ENCODE measurements at places on chromosomes 2 and 18. TPM values are rescaled to one million over a fixed set of nuclear protein-coding genes. Genes with fewer than 3 reads are reported as not detected.

The COA5 gene
- 21.2 TPM for total RNA-seq

The CYP1B1 gene
- total RNA-seq: 827 TPM

The DSC3 gene
- total RNA-seq: under 0.01 TPM

The ABCG8 gene
- total RNA-seq: not detected

The UGT1A8 gene
- total RNA-seq: not detected

The CRYGC gene
- not detected for total RNA-seq

The CCT4 gene
- 116 TPM for total RNA-seq

The RTTN gene
- total RNA-seq: 11.2 TPM

The SPC25 gene
- total RNA-seq: 1.1 TPM

GRCh38 chr2:150595803-150596470 lies 108.5 kb upstream of the RND3 start:
- H3K4me3 ChIP-seq: peak overlapping the region; percentile 16
- H3K27me3 ChIP-seq: no peaks in the 10 kb centered on the region
- H3K27ac ChIP-seq: peak overlapping the region; percentile 87
- peaks cover 45% of the 10 kb centered on the region for H3K4me1 ChIP-seq

DNA sequence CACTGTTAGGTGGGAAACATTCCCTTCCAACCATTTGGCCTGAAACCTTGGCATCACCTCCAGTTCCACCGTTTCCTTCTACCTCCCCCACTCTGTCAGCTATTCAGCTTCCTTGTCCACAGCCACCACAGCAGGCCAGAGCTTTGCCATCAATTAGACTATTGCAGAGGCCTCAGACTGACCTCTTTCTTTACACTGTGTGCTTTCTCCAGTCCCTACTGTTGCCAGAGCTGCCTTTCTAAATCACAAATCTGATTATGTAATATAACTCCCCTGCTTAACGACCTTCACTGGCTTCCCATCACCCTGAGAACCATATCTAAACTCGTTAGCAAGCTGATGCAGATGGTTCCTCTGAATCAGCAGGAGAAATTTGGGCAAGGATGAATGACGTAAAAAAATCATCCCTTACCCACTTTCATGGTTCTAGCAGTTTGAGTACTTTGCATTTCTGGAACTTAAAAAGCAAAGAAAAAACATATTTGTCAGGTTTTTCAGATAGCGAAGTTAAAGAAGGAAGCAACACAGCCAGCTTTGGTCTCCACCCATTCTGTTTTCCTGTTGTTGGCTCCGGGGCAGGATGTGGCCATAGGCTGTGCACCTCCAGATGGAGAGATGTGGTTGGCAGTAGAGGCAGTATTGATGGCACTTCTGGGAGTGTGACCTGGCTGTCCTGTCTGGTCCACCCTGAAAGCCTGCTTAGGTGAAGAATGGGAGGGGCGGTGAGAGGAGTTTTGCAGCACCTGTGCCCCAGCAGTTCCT lies 422.1 kb downstream of the PARD3B start:
- no peak overlapping the region for H3K4me3 ChIP-seq
- no peaks in the 10 kb centered on the region for H3K27me3 ChIP-seq
- H3K36me3 ChIP-seq: no peaks in the 10 kb centered on the region
- no peak for DNase-seq
- no peaks in the 10 kb centered on the region for H3K4me1 ChIP-seq
- no peak overlapping the region for H3K27ac ChIP-seq

DNA sequence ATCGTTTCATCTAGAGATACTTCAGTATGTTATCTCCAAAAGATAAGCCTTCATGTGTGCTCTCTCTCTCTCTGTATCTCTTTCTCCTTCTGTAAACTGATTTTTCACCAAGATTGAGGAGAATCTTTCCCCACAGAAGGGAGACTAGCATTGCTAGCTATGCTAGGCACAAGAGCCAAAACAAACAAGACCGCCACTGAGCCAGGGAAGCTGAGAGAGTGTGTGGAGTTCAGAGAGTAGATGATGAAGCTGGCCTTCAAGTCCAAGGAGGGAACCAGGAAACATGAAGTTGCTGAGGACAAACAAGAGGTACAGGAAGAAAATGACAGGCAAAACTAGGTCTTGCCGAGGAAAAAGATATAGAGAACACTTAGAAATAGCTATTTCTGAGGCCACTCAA lies 23.4 kb downstream of the DAPL1 start:
- peak overlapping the region; percentile 37 for H3K27ac ChIP-seq
- H3K27me3 ChIP-seq: no peaks in the 10 kb centered on the region
- peaks cover 24% of the 10 kb centered on the region for H3K4me1 ChIP-seq
- no peaks in the 10 kb centered on the region for H3K36me3 ChIP-seq
- peak; percentile 88 for DNase-seq
- no peak overlapping the region for H3K4me3 ChIP-seq

DNA sequence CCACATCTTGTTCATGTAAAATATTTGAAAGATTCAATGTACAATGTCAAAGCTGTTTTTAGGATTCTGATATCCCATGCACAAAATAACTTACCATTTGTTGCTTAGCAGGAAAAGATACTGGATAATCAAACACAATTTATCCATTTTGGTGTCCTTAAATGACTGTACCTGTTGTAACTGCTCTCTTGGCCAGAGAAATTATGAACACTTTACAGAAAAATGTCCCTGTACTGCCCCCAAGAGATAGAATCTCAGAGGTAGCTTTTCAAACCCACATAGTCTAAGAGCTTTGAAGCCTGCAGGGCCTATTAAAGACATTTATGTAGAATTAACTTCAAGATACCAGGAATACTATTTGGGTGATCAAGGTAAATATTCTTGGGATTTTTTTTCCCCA lies 12.2 kb upstream of the ME2 start:
- no peak overlapping the region for H3K27ac ChIP-seq
- no peak for DNase-seq
- no peaks in the 10 kb centered on the region for H3K27me3 ChIP-seq
- H3K4me1 ChIP-seq: peaks cover 17% of the 10 kb centered on the region

DNA sequence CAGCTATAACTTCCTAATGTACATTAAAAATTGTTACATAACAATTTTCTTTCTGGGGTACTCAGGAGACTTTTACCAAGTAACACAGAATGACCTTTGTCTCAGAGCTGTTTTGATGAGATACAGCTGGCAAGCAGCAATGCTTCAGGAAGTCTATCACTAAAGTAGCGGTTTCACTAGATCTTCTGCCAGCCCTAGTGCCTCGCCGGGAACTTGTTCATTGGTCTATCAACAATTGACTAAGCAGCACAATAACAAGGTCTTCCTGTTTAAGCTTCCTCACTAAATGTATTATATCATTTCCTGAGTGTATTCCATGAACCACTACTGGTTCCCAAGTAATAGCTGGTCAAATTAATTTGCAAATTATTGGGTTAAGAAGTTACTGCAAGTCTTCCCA lies 69.2 kb downstream of the TRIP12 start:
- peak; percentile 91 for DNase-seq
- H3K36me3 ChIP-seq: peaks cover 10% of the 10 kb centered on the region
- H3K4me1 ChIP-seq: peaks cover 5% of the 10 kb centered on the region

GRCh38 chr2:234771176-234771575 lies 180.6 kb upstream of the SH3BP4 start:
- no peaks in the 10 kb centered on the region for H3K36me3 ChIP-seq
- DNase-seq: no peak
- no peak overlapping the region for H3K27ac ChIP-seq

DNA sequence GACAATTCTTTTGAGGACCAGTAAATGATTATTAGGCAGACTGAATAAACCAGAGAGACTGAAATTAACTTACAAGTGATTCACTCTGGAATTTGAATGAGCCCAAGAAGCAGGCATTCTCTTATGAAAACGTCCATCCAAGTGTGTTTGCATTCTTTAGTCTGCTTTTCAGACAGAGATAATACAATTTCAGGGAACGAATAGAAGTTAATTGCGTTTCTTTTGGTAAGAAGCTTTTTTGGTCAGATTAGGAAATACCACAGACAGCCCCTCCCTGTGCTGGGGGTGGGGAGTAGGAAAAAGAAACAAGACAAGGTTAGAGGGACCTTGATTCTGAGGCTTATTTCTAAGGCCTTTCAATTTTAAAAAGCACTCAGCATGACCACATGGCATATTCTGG lies 874.4 kb downstream of the SUCLG1 start:
- no peaks in the 10 kb centered on the region for H3K4me1 ChIP-seq
- no peak overlapping the region for H3K4me3 ChIP-seq
- H3K27ac ChIP-seq: no peak overlapping the region

DNA sequence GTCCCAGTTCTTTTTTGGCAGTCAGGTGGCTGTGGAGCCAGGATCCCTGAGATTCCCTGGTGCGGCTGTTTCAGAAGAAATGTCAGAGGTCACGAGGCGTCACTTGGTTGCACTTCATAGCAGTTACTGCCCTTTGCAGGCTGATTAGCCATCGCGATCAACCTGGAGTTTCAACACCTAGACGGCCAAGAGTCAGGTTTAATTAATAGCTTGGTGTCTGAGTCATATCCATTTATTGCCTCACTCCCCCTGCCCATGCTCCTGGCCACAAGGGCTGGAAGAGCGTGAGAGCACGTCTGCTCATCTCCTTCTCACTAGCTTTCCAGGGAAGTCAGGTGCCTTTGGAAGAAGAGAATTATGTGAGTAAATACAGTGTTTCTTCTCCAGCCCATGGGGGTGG lies 552.3 kb downstream of the TSN start:
- H3K4me1 ChIP-seq: no peaks in the 10 kb centered on the region
- H3K36me3 ChIP-seq: no peaks in the 10 kb centered on the region
- H3K27ac ChIP-seq: no peak overlapping the region
- no peak for DNase-seq
- no peaks in the 10 kb centered on the region for H3K27me3 ChIP-seq
- H3K4me3 ChIP-seq: no peak overlapping the region

GRCh38 chr18:75159646-75160356 lies 49.1 kb downstream of the PTGR3 start:
- H3K27ac ChIP-seq: no peak overlapping the region
- peak overlapping the region; percentile 49 for H3K4me3 ChIP-seq
- peaks cover 3% of the 10 kb centered on the region for H3K4me1 ChIP-seq
- peaks cover 16% of the 10 kb centered on the region for H3K27me3 ChIP-seq

GRCh38 chr2:142165790-142166189 lies 35.0 kb upstream of the LRP1B start:
- DNase-seq: no peak
- H3K4me1 ChIP-seq: no peaks in the 10 kb centered on the region
- no peaks in the 10 kb centered on the region for H3K36me3 ChIP-seq
- H3K27ac ChIP-seq: no peak overlapping the region
- H3K27me3 ChIP-seq: no peaks in the 10 kb centered on the region
- no peak overlapping the region for H3K4me3 ChIP-seq

GRCh38 chr2:86570059-86570458 lies 6.8 kb upstream of the CHMP3 start:
- H3K4me1 ChIP-seq: no peaks in the 10 kb centered on the region
- H3K4me3 ChIP-seq: no peak overlapping the region
- no peaks in the 10 kb centered on the region for H3K36me3 ChIP-seq
- no peak for DNase-seq

DNA sequence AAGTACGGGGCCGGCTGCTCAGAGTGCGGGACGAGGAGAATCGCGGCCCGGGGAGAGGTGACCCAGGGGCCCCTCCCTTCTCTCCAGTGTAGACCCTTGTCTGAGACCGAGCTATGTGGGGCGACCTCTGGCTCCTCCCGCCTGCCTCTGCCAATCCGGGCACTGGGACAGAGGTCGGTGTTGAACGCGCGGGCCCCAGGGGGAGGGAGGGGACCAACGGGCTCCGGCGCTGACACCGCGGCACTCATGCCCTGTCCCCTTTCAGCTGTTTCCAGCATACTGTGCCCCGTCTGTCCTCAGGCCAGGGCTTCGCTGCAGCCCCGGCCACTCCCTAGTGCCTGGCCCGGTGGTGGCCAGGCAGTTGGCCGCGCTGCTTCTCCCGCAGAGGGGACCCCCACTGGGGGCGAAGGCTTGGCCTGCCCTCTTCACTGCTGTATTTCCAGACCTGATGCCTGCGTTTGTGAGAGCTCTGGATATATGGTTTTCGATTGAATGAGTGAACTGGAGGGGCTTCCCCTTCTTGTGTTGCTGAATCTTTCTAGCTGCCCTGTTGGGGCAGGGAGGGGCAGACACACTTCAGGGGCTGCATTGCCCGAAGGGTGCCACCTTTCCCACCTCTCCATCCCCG lies 809 bp downstream of the DBI start:
- H3K27ac ChIP-seq: peak overlapping the region; percentile 57
- peak overlapping the region; percentile 99 for H3K4me3 ChIP-seq

GRCh38 chr2:190098851-190099250 lies 36.3 kb upstream of the MSTN start:
- no peak overlapping the region for H3K27ac ChIP-seq
- H3K4me1 ChIP-seq: no peaks in the 10 kb centered on the region
- no peak overlapping the region for H3K4me3 ChIP-seq
- no peaks in the 10 kb centered on the region for H3K27me3 ChIP-seq

- H3K4me3 ChIP-seq: peak overlapping the region; percentile 69
- DNase-seq: no peak
- H3K36me3 ChIP-seq: no peaks in the 10 kb centered on the region
Observed at GRCh38 chr2:130728007-130728454, 839 bp upstream of the GPR148 start.

GRCh38 chr2:121095257-121096080 lies 189.5 kb downstream of the TFCP2L1 start:
- H3K4me3 ChIP-seq: no peak overlapping the region
- H3K27me3 ChIP-seq: peaks cover 19% of the 10 kb centered on the region
- H3K36me3 ChIP-seq: no peaks in the 10 kb centered on the region
- DNase-seq: peak; percentile 97
- no peak overlapping the region for H3K27ac ChIP-seq
- no peaks in the 10 kb centered on the region for H3K4me1 ChIP-seq

GRCh38 chr2:118493213-118493612 lies 354.2 kb downstream of the EN1 start:
- no peak overlapping the region for H3K27ac ChIP-seq
- H3K4me1 ChIP-seq: no peaks in the 10 kb centered on the region

- H3K4me3 ChIP-seq: no peak overlapping the region
- H3K27me3 ChIP-seq: no peaks in the 10 kb centered on the region
- DNase-seq: peak; percentile 98
- H3K4me1 ChIP-seq: no peaks in the 10 kb centered on the region
Observed at GRCh38 chr2:73260338-73260984, 23.8 kb downstream of the FBXO41 start.

GRCh38 chr2:67510745-67511144 lies 113.6 kb downstream of the ETAA1 start:
- H3K27ac ChIP-seq: no peak overlapping the region
- H3K4me3 ChIP-seq: no peak overlapping the region
- DNase-seq: no peak
- H3K36me3 ChIP-seq: no peaks in the 10 kb centered on the region
- H3K4me1 ChIP-seq: peaks cover 7% of the 10 kb centered on the region

DNA sequence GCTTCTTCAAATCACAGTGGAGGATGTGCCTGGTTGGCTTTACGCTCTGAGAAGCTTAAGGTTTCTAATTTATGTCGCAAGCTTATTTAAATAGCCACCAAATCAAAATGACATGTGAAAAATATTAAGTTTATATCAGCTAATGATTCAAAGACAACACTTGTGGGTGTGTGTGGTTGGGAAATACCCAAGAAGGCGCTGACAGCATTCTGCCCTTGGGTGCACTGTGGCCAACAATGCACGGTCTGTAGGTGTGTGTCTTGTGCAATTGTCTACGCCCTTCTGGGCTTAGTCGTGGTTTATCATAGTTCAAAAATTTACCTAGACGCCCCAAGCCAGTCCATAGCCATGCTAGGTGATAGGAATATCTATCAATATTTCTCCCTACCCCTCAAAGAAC lies 60.9 kb downstream of the KCTD1 start:
- H3K36me3 ChIP-seq: no peaks in the 10 kb centered on the region
- H3K4me1 ChIP-seq: peaks cover 27% of the 10 kb centered on the region
- H3K4me3 ChIP-seq: no peak overlapping the region
- DNase-seq: no peak
- H3K27me3 ChIP-seq: no peaks in the 10 kb centered on the region

GRCh38 chr18:26133652-26134051 lies at the start of gene PSMA8:
TSS of gene PSMA8 (plus strand) at chr18:26133869. CDS start at chr18:26133966, 97 bp downstream.
- H3K4me3 ChIP-seq: no peak within 1 kb of the TSS
